Pulmonary artery endothelial cell (primary cell): ENCODE measurements at places on chromosomes 4 and X.

- DNase-seq: no peak
These were observed 113.3 kb upstream of the OTUD4 start for GRCh38 chr4:145293658-145294057.

- DNase-seq: no peak
These were observed 193.7 kb downstream of the SPATA18 start for GRCh38 chr4:52244848-52245247.

- no peak for DNase-seq
These were observed 234.1 kb upstream of the NR3C2 start for GRCh38 chr4:148676344-148676743.

DNA sequence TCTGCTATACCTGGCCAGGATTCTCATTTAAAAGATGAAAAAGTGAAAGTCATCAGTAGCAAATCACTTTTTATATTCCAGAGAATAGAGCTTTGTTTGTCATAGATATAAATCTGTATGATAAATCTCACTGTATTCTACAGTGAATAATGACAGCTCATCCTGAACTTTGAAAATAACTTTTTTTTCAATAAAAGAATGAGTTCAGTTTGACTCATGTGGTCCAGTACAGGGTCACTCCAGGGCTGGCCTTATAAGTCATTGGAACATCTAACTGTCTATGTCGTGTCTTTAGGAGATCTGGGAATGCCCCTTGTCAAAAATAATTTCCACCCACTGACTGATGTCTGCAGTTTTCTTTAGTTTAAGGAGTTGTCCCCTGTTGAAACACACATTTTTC, 18.5 kb upstream of the CXCL8 start:
- DNase-seq: no peak

DNA sequence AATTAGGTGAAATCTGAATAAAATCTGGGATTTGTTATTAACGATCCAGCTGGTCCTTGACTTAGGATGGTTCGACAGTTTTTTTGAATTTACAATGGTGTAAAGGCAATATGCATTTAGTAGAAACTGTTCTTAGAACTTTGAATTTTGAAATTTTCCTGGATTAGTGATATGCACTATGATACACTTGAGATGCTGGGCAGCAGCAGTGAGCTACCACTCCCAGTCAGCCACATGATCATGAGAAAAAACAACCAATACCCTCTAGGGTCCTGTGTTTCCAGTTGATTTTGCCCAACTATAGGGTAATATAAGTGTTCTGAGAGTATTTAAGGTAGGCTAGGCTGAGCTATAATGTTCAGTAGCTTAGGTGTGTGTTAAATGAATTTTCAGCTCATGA, 303.7 kb downstream of the GPAT3 start:
- DNase-seq: no peak

- no peak for DNase-seq
These were observed 1122.9 kb upstream of the PCDH10 start for GRCh38 chr4:132026166-132026565.

DNA sequence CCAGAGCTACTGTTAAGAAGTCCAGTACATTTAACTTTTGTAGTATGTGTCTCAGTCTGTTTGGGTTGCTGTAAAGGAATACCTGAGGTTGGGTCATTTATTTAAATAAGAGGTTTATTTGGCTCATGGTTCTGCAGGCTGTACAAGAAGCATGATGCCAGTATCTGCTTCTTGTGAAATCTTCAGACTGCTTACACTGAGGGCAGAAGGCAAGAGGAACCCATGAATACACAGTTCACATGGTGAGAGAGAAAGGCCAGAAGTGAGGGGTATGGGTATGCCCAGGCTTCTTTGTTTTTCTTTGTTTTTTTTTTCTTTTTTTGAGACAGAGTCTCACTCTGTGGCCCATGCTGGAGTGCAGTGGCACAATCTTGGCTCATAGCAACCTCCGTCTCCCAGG, 6.0 kb upstream of the CISD2 start:
- no peak for DNase-seq

GRCh38 chr4:83230928-83231327, 53.7 kb downstream of the COQ2 start:
- DNase-seq: no peak
